ENCODE measurements at places on chromosomes 12 and 14.

DNA sequence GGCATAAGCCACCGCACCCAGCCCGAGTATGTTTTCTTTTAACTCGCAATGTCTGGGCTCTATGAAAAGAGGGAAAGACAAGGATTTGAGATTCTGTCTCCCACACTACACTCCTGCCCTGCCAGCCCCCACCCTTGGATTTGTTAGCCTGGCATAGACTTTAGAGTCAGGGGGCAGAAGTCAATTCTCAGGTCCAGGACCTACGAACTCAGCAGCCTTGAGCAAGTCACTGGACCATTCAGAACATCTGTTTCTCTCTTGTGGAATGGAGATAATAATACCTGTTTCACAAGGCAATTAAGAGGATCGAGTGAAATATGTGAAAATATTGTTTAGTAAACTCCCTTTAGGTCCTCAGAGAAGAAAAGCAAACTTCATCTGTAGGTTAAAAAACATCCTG is 66.1 kb upstream of the FUT8 start:
- no peak for DNase-seq

DNA sequence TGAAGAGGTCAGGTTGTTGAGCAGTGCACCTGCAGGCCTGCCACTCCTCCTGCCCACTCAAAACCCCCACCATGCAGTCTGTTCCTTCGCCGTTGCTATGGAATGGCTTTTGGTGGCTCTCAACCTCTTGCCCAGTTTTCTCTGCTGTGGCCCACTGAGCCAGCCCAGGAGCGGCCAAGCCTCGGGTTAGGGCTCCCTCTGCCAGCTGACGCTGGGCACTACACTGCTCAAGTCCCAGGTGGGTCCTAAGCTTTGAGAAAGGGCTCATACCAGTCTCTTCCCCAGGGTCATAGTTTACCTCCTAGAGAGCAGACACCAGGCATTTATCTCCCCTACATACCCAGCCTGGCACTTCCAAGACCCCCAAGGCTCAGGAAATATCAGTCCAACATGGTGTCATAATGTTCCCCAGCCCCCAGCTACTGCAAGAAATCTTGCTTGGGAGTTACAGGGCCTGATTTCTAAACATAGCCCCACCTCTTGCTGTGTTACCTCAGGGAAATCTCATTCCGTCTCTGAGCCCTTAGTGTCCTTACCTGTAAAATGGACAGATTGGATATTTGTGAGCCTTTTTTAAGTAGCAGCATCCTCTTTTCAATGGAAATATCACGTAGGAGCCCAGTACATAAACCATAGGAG is 59.4 kb downstream of the TSPAN11 start:
- DNase-seq = no peak

GRCh38 chr14:68503186-68503825 is 289.6 kb downstream of the ZFP36L1 start:
- DNase-seq = no peak

- DNase-seq = no peak
Measured at GRCh38 chr12:48815126-48816110, 2.9 kb upstream of the CACNB3 start.

DNA sequence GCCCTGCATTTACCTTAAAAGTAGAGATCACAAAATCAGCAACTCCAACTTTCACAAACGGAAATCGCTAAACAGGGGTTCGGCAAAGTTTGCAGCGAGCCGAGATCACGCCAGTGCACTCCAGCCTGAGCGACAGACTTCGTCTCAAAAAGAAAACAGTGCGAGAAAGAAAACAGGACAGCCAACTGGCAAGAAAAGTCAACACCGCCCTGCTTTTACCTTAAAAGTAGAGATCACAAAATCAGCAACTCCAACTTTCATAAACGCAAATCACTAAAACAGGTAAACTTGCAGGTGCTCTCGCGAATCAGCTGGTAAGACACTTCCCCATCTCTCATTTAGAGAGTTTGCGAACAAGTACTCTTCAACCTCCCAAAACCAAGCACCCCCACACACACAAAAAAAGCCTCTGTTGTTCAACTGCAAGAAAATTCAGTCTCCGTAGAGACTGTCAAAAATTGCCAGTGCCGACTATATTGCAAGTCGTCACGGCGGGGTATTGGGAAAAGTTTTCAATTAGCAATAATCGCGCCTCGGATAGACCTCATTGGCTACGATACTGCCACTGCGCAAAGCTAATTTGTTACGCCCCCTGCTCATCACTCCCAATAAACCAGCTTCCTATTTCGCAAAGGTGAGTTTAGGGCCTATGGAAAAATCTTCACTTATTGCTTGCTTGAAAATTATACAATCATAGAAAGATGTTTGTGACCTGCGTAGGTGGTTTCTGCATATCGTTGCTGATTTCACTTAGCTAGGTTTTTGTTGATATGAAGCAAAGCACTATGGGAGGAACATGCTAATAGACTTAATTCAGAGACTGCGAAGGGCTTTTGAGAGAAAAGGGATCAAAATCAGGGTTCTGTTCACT is at the start of gene RNU4-1:
Gene RNU4-1, minus strand, starts transcription at position 577 of the 871 bp plus-strand sequence.
- DNase-seq = peak; percentile 45

- no peak for DNase-seq
Measured at GRCh38 chr12:88144037-88144436, 1.9 kb downstream of the TMTC3 start.

DNA sequence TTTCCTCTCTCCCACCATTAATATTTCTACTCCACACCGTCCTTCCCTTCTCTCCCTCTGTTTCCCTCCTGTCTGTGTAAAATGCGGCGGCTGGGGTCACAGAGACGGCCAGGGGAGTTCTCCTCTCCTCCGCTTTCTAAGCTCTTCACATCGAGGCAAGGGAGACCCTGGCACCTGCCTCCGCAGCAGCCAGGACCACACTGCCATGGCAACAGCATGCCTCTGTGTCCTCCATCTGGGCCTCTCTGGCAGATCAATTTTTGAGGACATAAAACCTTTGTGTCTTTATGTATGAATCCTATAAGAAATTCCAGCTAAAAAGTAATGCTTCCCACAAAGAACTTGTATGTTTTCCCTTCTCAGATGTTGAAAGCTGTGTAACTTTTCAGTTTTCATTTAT is 41.4 kb downstream of the DYRK4 start:
- DNase-seq = no peak

- DNase-seq = no peak
Measured at GRCh38 chr12:54154681-54155186, 34.1 kb downstream of the SMUG1 start.

GRCh38 chr12:104219908-104220404 is 4.4 kb downstream of the TXNRD1 start:
- peak; percentile 11 for DNase-seq

- no peak for DNase-seq
Measured at GRCh38 chr12:30439201-30439600, 256.5 kb downstream of the IPO8 start.

DNA sequence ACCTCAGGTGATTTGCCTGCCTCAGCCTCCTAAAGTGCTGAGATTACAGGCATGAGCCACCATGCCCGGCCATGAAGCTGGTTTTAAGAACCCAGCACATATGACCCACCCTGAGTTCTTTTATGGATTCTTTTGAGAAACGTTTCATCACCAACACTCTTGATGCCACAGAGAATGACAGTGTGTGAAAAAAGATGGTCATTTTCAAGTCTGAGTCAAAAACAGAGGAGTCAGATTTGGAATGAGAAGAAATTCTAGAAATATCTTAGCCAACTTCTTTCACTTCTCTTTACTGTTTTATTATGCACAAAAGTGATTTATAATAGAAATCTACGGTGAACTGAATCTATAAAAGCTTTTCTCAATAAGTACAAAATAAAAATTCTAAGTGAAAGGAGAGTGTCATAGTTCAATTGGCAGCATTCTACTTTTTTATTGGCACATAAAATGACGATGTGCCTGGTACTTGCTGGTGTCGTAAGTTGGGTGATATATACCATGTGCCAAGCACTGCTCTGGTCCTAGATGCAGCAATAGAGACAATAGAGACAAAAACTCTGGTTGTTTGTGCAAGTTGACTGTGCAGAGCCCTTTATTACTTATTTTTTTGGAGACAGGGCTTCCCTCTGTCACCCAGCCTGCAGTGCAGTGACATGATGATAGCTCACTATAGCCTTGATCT is 33.9 kb downstream of the CCDC177 start:
- DNase-seq = no peak

- no peak for DNase-seq
Measured at GRCh38 chr12:94509317-94509716, 49.6 kb upstream of the CEP83 start.

GRCh38 chr14:35387219-35387618 is 17.3 kb downstream of the NFKBIA start:
- no peak for DNase-seq

DNA sequence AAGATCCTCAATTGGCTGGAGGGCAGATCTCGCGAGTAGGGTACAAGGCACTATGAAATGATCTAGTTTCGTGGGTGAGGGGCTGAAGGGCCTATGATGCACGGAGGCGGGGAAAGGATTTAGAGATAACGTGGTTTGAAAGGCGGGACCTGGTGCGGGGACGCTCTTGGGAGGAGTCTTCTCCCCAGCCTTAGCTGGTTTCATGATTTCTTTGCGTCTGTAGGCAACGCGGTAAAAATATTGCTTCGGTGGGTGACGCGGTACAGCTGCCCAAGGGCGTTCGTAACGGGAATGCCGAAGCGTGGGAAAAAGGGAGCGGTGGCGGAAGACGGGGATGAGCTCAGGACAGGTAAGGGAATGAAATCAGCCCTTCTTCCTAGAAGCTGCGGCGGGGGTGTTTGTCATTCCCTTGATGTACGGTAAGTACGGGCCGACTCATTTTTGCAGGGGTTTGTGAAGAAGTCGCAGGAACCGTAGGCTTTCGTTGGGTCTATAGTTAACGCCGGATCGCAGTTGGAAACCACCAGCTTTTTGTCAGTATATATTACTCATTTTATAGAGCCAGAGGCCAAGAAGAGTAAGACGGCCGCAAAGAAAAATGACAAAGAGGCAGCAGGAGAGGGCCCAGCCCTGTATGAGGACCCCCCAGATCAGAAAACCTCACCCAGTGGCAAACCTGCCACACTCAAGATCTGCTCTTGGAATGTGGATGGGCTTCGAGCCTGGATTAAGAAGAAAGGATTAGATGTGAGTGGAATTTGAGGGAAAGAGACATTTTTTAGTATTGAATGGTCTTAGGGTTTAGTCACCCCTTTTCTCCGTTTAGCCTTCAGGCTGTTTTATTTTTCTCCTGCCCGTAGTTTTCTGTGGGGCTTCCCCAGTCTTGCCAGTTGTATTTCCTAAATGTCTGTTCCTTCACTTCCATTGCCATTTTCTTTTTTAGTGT is 602 bp downstream of the APEX1 start:
- no peak for DNase-seq

GRCh38 chr12:3224530-3224903 is 147.3 kb downstream of the TSPAN9 start:
- no peak for DNase-seq

DNA sequence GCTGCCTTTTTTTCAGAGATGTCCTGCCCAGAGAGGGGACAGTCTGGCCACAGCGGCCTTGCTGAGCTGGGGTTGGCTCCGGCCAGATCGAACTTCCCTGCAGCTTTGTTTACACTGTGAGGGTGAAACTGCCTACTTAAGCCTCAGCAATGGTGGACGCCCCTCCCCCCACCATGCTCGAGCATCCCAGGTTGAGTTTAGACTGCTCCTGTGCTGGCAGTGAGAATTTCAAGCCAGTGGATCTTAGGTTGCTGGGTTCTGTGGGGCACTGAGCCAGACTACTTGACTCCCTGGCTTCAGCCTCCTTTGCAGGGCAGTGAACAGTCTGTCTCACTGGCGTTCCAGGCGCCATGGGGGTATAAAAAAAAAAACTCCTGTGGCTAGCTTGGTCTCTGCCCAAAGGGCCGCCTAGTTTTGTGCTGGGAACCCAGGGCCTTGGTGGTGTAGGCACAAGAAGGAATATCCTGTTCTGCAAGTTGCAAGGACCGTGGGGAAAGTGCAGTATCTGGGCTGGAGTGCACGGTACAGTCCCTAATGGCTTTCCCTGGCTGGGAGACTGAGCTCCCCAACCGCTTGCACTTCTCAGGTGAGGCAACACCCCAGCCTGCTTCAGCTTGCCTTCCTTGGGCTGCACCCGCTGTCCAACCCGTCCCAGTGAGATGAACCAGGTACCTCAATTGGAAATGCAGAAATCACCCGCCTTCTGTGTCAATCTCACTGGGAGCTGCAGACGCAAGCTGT is 79.1 kb downstream of the LRIG3 start:
- DNase-seq = no peak

GRCh38 chr12:127957001-127957660 is 309.8 kb upstream of the TMEM132C start:
- no peak for DNase-seq

DNA sequence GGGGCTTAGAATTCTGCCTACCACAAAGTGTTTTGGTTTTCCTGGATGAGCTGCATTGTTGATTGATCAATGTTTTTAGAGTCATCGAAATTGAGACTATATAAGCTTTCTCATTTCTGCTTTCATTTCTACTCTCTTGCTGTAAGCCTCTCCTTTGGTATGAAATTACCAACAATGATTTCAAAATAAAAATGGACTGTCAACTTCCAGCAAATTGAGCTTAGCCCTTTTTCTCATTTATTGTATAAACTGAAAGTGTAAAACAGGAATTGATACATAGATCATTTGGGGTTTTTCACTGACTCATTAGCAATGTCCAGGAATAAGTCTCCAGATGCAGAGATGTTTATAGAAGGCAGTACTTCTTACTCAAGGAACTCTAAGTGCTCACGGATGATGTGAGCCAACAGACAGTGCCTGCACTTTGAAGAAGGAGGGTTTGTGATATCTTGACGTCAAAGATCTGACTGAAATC is 20.0 kb upstream of the PCNX1 start:
- DNase-seq = no peak

DNA sequence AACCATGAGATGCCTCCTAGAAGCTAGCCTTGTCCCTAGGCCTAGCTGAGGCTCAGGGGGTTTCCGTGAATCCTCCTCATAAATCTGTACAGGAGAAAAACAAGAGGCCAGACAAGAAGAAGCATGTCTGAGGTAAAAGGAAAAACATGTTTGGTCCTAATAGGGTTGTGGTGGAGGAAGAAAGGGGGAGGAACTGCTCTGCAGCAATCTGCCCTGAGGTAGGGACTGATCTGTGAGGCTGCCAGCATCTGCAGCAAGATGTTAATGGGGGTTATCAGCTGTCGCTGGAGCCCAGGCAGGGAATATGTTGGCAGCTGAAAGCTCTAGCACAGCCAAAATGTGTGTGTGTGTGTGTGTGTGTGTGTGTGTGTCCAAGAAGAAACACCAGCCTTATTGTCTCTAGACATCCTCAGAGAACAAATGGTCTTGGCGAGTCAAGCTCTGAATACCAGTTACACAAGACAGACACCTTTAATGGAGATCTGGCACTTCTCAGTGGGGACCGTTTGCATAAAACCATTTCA is 218.5 kb downstream of the NUAK1 start:
- DNase-seq = no peak

GRCh38 chr12:53053218-53054111 is 3.6 kb downstream of the TNS2 start:
- DNase-seq = no peak

- DNase-seq = no peak
Measured at GRCh38 chr14:99205086-99205688, 66.8 kb downstream of the BCL11B start.
